ENCODE measurements at places on chromosomes 6 and 20.

DNA sequence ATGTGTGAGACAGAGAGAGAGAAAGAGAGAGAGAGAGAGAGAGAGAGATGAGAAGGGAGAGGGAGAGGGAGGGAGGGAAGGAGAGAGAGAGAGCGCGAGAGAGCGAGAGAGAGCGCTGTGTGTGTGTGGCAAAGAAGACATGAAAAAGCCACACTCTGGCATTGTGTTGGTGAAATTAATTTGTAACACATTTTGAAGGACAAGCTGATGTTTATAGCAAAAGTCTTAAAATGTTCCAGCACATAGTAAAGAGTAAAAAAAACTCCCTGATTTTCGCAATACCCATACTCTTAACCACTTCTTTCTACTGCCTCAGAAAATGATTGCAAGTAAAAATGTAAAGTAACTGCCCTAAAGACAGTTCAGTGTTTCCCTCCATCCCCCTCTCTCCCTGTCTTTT, 56.7 kb downstream of the SLC22A1 start:
- DNase-seq, result peak; percentile 57

DNA sequence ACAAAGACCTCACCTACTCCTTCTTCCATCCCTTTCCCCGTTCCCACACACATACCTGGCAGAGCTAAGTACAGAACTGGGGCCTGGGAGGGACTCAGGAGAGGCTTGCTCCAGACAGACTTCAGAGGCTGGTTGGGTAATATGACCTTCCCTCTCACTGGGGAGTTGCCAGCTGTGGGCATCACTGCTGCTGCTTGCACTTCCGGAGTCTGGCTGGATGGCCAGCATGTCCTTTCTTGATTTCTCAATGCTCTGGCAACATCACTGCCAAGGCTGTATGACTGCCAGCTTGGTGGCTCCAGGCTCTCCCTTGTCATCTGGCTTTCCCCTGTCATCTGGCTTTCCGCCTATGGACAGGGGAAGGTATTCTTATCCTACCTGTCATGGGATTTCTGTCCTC, 47.8 kb downstream of the CDH22 start:
- no peak for DNase-seq

DNA sequence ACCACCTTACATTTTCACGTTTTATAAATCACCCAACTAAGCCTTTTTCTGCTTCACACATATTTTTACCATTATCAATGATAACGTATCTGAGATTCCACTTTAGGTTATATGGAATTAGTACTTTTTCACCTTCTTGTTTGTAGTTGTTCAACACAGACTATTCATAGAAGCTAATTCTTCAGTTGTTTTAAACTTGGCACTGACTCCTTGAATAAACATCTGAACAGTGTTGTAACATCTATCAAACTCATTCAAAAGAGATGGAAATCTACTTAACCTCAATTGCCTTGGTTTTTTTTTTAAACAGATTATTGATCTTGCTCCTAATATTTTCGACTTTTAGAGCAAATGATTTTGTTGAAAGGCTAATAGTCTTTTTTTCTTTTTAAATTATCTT, 34.2 kb downstream of the PTPRA start:
- DNase-seq, result no peak

DNA sequence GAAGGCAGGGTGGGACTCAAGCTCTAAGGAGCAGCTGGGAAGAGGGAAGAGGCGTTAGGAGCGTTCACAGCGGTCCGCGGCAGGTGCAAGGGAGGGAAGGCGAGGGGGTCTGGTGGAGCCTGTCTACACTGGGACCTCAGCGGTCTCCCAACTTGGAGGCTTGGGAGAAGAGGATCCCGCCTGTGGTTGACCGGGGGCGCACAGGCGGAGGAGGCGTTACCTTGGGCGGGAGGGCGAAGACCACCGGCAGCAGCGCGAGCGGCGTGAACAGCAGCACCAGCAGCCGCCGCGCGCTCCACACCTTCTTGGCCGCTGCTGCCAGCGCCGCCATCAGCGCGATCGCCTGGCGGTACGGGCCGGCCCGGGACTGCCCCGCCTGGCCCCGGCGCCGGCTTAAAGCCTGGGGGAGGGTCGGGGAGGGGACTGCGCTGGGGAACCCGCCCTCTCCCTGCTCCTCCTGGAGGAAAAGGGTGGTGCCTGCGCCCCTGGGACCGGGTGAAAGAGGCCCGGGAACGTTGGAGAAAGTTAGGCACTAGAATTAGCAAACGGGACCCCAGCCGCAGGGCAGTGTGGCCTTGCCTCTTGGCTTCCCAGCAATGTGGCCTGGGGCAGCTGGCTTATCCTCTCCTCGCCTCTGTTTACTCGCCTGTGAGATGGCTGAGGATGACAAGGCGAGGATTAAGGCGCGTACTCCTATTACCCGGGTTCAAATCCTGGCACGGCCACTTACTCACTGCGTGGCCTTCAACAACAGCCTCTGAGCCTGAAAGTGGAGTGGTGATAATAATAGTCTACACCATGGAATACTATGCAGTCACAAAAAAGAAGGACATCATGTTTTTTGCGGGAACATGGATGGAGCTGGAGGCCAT, at the start of gene SLC13A3:
SLC13A3 (minus strand) TSS at position 369 of the 872 bp plus-strand sequence; CDS start at position 331, 38 bp downstream.
- peak; percentile 16 for DNase-seq

GRCh38 chr20:41408986-41409385, 42.4 kb upstream of the EMILIN3 start:
- DNase-seq, result no peak

- DNase-seq, result no peak
Observed at GRCh38 chr20:63238514-63239125, 2.9 kb downstream of the BIRC7 start.

GRCh38 chr6:104858642-104859041, 1.1 kb downstream of the HACE1 start:
- no peak for DNase-seq

GRCh38 chr6:55943329-55943728, 67.9 kb upstream of the BMP5 start:
- DNase-seq, result peak; percentile 72

DNA sequence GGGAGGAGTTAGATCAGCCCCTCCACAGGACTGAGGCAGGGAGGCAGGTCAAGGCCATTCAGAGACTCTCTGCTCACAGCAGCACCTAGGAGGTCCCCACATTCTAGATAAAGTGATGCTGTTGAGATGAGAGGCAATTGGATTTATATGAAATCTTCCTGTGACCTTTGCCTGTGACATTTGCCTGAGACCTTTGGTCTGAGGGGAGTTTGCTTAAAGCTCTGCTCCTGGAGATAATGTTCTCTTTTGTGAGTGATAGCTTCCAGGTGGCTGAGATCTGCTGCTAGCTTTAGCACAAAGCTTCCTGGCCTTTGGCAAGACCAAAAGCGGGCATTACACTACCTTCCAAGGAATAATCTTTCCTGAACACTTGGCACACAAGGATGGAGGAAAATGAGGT, 43.3 kb downstream of the TMEM244 start:
- DNase-seq, result no peak

GRCh38 chr20:25061103-25061799, 3.3 kb upstream of the ACSS1 start:
- no peak for DNase-seq

DNA sequence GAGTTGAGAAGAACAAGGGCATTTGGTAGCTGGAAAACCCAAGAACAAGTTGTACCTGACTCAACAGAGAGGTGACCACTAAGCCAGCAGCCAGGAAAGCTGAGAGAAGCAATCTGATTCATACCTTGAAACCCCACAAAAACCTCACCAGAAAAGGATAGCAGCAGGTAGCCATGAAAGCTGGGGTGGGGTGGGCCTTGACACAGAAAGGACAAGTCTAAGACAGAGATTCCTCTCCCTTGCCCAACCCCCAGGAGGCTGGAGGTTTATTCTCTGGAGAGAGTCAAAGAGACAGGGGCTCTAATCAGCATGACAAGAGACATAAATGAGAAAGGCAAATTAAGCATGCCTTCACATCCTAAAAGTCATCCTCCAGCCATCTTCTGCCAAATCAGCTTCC, 151.7 kb upstream of the DST start:
- DNase-seq, result peak; percentile 21
